NCI-H2029 treated with DMSO at 0.1 percent for 48 hours (cell line): ENCODE measurements at places on chromosomes 12 and 14.

DNA sequence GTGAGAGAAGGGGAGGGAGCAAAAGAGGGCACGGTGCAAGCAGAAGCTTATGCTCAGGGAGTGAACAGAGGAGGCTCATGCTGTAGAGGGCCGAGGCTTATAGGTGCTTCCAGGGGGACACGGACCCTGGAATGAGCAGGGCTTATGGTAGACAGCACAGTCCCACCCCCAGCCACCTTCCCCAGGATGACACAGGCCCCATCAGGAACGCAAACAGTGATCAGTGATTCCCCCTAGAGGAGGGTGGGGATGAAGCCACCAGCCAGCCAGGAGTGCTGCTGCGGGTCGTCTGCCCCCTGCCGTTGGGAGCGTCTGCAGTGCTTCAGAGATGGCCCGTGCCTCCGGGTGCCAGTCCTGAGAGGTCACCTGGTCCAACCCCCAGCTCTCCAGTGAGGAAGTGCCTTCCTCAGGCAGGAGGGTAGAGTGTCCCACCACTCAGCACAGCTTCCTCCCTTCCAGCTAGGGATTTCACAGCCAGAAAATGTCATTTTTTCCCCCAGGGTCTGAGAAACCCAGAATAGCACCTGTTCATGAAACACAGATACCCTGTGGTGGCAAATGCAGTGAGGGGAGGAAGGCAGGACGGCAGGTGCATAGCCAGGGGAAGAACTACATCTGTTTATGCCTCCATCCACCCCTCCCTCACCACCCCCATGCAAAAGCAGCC lies 60.7 kb downstream of the SLC6A12 start:
- peak; percentile 9 for DNase-seq

- DNase-seq: peak; percentile 67
Measured at GRCh38 chr12:48956279-48957140, 777 bp downstream of the ARF3 start.

- DNase-seq: no peak
Measured at GRCh38 chr12:47972895-47973294, 9.5 kb downstream of the TMEM106C start.

- no peak for DNase-seq
Measured at GRCh38 chr12:62335796-62336195, 75.6 kb downstream of the USP15 start.

- peak; percentile 53 for DNase-seq
Measured at GRCh38 chr12:45231515-45232145, 15.7 kb downstream of the ANO6 start.

DNA sequence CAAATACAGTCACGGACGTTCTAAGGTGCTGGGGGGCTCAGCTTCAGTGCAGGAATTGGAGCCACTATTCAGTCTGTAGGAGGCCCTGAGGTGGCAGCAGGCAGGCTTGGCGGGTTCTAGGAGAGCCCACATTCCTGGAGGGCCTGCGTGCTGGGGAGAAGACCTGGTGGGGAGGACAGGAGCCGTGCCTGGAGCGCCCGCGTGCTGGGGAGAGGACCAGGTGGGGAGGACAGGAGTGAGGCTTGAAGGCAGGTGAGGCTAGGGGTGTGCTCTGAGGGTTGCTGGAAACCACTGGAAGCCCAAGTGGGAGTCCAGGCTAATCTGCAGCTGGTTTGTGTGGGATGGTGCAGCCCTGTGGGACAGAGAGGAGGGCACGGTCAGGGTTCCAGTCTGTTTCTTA lies 23.1 kb downstream of the RHOF start:
- no peak for DNase-seq

GRCh38 chr14:25461780-25462179 lies 411.8 kb upstream of the STXBP6 start:
- DNase-seq: no peak

GRCh38 chr14:31505411-31505810 lies 17.6 kb upstream of the GPR33 start:
- DNase-seq: no peak

- DNase-seq: no peak
Measured at GRCh38 chr12:79560225-79560889, 130.4 kb downstream of the PAWR start.

GRCh38 chr12:52417740-52418139 lies 11.6 kb upstream of the KRT82 start:
- peak; percentile 63 for DNase-seq

- DNase-seq: no peak
Measured at GRCh38 chr14:55899531-55899930, 218.7 kb upstream of the PELI2 start.

DNA sequence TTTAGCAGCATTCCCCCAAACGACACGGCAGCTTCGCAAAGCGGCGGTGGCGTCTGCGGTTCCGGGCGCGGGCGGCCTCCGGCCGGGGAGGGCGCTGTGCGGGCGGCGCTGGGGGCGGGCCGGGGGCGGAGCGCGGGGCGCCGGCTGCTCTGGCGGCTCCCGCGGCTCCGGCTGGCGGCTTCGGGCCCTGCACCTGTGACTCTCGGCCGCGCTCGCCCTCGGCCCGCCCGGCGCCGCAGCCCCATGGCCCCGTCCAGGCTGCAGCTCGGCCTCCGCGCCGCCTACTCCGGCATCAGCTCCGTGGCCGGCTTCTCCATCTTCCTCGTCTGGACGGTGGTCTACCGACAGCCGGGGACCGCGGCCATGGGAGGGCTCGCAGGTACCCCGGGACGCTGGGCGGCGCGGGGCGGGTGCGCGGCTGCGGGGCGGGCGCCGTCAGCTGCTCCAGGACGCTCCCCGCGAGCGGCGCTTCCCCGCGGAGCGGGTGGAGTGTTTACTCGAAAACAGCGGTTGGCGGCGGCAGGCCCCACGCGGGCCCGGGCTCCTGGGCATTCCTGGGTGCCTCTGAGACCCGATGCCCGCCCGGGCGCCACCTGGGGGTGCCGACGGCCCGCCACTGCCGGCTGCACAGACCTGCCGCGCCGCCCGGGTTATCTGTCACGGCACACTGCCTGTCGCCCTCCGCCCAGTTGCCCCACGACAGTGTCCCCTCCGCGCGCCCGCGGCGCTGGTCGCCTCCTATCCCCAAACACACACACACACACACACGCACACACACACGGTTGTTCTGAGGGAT lies at the start of gene SLC48A1:
TSS of gene SLC48A1 (plus strand) at position 177 of the 796 bp plus-strand sequence. CDS start at position 244, 67 bp downstream.
- DNase-seq: no peak

- DNase-seq: peak; percentile 43
Measured at GRCh38 chr12:11729008-11729407, 79.5 kb downstream of the ETV6 start.

DNA sequence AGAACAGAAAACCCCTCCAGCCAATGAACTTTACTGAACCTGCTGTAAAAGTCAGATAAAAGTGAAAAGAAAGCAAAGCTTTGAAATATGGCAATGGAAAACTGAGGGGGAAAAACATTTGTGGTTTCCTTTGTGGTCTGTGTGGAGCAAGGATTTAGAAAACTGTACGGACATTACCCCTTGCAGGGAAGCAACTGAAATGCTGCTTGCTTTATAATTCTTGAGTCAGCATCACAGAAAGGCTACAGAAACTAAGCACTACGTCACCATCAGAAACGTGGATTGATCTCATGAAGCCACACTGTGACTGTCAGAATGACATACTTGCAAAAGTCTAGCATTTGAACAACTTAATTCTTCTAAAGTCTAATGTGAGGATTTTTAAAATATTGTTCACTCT lies 2.4 kb upstream of the KCNC2 start:
- DNase-seq: no peak

DNA sequence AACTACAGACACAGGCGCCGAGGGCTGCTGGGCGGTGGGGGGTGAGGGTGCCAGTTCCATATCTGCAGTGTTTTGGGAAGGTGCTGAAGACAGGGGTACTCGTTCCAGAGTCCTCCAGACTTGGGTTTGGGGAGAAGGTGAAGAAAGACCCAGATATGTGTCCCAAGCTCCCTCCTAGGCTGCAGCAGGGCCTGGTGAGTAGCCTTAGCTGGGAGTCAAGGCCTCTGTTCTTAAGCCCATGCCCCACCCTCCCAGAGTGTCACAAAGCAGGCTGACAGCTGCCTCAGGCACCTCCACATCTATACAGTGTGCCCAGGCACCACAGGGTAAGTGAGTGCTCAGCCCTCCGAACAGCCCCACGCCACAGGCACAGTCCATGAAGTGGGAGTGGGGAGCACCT lies 4.3 kb downstream of the NCKAP5L start:
- DNase-seq: no peak
